Stimulated activated CD4-positive, alpha-beta T cell treated with anti-CD3 and anti-CD28 coated beads, Interleukin-4, amount 100 ng/mL, for 1 hour (primary cell): ENCODE measurements at places on chromosomes 3 and 15.

DNA sequence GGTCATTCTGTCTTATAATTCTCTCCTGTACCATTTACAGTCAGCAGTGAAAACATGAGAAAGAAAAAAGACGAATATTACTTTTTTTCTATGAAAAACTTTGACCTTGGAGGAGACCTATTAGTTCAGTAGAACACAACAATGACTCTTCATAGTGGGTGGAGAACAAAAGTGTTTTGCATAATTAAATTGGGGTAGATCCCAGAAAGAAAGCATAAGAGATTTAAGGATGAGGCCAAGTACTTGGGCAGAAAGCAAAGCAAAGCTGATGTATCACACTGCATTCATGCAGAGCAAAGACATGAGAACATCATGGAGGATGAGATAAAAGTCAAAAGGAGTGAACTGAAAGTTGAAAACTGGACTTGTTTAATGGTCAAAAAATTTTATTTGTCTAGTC lies 1273.4 kb downstream of the ROBO2 start:
- no peak for DNase-seq

GRCh38 chr15:85550283-85550682 lies 169.9 kb downstream of the AKAP13 start:
- DNase-seq: no peak

- DNase-seq: no peak
Observed at GRCh38 chr3:141233457-141234161, 2.0 kb downstream of the PXYLP1 start.

- no peak for DNase-seq
Observed at GRCh38 chr3:12046406-12046805, 42.2 kb downstream of the SYN2 start.

- DNase-seq: no peak
Observed at GRCh38 chr3:159922193-159922840, 66.3 kb upstream of the IL12A start.

- no peak for DNase-seq
Observed at GRCh38 chr3:48222616-48223513, at the start of gene CAMP. TSS of gene CAMP (plus strand) at chr3:48223495. CDS start at chr3:48223512, 17 bp downstream.

GRCh38 chr3:130935761-130936492 lies 42.0 kb downstream of the ATP2C1 start:
- no peak for DNase-seq

- DNase-seq: no peak
Observed at GRCh38 chr15:88661761-88662556, 23.1 kb downstream of the ISG20 start.

GRCh38 chr3:63857311-63857710 lies 6.3 kb downstream of the THOC7 start:
- no peak for DNase-seq

GRCh38 chr3:8020047-8020841 lies 481.4 kb upstream of the LMCD1 start:
- DNase-seq: no peak

- DNase-seq: no peak
Observed at GRCh38 chr3:30035935-30036567, 570.4 kb upstream of the TGFBR2 start.

DNA sequence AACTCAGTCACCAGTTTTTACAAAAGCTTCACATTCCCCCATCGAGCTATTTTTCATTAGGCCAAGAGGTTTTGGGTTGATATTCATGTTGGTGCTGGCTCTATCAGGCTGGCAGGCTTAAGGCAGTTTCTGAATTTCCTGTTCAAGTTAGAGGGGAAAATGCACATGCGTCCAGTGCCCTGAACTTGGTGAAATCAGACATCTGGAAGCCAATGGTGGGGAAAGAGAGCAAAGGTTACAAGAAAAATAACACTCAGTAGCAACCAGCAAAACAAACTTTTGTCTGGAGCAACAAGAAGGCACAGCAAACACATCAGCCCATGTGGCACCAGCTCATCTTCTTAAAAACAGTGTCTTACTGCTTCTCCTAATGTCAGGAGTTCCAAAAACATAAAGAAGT lies 155.6 kb upstream of the TSC22D2 start:
- no peak for DNase-seq

DNA sequence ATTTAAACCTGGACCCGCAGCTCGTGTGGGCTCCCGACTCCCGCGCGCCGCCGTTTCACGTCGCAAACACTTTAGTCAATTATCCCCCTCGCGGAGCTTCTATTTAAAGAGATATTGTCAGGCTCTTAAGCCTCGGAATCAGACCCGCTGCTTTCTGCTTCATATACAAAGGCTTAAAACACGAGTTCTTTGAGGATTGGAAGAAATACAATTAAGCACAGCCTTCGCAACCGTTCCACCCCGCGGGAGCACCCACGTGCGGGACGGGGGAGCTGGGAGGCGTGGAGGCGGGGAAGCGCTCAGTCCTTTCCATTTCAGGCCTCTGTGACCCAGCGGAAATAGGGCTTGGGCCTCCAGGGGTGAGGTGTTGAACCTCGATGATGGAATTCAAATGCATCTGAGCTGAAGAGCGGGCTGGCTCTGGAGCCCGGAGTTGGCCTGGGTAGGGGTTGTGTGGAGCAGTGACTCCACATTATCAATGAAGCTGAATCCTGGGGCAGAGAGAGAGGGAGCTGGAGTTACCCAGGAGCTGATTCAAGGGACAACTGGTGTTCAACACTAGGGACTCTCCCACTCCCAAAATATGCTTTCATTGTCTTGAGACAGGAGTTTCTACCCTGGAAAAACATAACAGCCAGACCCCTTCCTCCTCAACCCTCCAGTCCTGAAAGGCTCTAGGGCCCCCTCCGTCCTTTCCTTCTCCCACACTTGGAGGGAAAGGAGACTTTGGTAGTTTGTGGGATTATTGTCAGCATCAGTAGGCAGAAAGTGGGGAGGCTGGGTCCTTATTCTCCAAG lies 2.4 kb downstream of the ANKRD63 start:
- DNase-seq: no peak

GRCh38 chr3:13537909-13538296 lies 11.0 kb upstream of the FBLN2 start:
- no peak for DNase-seq

GRCh38 chr3:179558742-179559364 lies 3.9 kb upstream of the ACTL6A start:
- DNase-seq: peak; percentile 35

GRCh38 chr3:181578743-181579142 lies 133.0 kb upstream of the SOX2 start:
- DNase-seq: no peak

DNA sequence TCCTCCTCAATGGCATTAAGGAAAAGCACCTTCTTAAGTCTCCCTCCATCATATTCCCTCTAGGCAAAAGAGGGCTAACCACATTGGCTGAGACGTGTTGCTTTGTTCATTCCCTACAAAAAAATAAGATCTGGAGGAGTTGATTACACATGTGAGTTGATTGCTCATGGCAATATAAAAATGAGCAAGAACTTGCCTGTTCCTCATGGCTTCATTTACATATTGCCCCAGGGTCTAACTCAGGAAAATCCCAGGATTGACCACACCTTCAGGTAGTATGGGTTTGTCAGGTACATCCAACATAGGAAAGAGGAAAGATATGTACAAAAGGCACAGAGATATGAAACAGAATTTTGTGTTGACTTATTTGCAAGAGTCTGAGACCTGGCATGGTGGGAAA lies 35.5 kb downstream of the NFKBIZ start:
- DNase-seq: no peak

GRCh38 chr3:32455609-32456428 lies 46.8 kb downstream of the CMTM6 start:
- no peak for DNase-seq

- DNase-seq: no peak
Observed at GRCh38 chr15:49083401-49084284, 37.4 kb upstream of the SECISBP2L start.

GRCh38 chr3:37653466-37653865 lies 208.2 kb upstream of the CTDSPL start:
- no peak for DNase-seq

DNA sequence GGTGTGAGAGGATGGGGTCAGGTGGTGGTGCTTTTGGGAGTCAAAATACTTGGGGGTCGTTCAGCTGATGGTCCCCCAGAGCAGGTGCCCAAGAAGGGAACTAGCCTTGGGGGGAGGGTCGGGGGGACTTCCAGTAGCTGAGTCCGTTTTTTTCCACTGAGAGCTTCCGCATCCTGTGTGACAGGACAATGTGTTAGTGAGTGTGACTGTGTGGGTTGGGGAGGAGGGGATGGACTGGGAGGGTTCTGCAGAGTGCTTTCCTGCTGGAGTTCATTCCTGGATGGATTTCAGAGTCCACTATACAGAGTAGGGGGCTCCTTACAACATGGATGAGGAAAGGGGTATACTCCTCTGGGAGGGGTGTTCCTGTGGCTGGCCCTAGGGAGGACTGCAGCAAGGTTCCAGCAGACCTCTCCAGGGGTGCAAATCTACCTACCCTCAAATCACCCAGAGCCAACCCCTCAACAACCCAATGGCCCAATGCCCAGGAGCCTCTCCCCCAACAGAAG lies 601 bp upstream of the HYAL2 start:
- DNase-seq: no peak

GRCh38 chr3:192597506-192597905 lies 129.8 kb downstream of the FGF12 start:
- no peak for DNase-seq

GRCh38 chr3:106193876-106194275 lies 325.1 kb upstream of the CBLB start:
- DNase-seq: no peak

DNA sequence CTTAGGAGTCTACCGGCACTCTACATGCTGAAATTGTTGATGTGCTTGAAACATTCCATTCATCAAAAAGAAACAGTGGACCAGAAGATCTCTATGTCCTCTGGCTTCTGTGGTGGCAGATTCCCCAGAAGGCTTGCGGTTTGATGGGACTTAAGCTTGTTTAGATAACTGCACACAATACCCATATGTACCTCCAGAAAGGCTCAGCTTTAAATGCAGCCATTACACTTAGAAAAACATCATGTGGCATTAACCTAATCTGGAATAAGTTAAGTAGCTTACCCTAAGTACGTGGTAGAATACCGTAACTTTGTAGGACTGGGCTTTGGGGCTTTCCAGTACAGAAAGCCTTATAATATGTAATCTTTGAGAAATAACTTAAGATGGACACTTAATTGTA lies 187.3 kb downstream of the RBMS3 start:
- DNase-seq: no peak

DNA sequence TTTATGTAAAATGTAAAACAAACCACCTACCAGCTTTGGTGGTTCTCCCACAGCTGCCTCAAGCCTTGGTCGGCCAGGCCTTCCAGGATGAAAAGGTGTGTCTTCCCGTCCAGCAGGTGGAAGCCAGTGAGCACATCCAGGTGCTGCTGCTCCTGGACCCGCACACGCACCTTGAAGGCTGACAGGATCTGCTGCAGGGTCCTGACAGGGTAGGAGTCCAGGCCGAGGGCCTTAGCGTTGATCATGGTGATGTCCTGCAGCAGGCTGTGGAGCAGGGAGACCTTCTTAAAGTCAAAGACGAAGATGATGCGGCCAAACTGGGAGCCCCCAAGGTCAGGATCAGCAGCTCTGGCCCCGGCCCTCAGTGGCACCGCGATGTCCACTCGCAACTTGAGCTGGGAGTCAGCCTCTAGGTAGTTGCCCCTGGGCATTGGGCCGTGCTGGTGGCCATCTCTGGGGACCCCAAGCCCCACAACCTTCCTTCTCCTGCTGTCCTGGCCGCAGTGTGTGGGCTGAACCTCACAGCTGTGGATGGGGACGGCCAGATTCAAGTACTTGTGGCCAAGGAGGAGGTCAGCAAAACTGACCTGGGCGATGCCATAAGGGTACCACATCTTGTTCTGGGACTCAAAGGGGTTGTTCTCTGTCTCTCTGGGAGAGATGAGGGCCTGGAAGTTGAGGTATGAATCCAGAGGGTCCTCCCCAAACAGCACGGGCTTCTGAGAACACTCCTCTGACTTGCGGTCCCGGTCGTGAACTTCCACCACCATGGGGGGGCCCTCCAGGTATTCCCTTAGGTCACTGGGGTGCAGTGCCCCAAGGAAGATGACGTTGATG lies 48.6 kb downstream of the CFAP92 start:
- DNase-seq: no peak

GRCh38 chr15:38651328-38652038 lies 86.9 kb upstream of the RASGRP1 start:
- peak; percentile 45 for DNase-seq

DNA sequence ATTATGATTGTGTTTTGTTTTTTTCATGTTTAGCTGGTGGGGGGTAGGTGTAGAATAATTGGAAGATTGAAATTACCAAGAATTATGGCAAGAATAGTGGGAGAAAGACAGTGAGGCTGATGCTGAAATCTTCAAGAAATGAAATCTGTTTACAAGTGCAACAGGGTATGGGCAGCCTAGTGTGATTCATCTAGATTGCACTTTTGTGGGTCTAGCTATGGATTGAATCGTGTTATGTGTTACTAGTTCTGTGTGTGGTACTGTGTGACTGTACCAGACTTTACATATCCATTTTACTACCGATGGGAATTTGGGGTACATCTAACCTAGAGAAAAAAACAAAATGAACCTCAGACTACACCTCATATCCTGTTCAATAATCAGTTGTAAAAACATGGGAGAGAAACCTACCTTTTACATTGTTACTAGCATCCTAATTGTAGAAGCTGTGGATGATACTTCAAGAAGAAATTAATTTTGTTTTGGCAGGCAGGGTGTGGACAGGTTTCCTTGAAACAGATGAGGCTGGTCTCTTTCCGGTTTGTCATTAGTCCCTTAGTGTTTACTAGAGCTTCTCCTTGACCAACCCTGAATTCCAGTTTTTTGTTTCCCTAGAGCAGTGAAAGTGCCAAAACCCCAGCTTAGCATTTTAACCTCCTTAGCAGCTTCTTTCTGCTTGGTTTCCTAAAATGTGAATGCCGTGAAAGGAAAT lies 47.9 kb downstream of the OPA1 start:
- DNase-seq: no peak

DNA sequence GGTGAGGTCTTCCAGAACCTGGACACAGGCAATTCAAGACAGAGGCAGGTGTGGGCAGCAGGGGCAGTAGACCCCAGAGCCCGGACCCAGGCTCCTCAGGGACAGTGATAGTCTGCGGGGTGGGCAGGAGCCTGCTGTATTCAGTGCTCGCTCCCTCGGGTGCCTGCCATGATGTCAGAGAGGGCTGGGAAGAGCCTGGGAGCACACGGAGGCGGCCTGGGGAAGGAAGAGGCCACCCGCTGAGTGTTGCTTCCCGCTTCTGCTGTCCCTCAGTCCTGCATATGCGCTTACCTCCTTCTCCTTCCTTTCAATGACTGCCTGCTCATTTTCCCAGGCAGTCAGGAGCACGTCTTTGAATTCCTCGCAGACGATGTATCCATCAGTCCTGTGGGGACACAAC lies 22.8 kb downstream of the TMEM43 start:
- no peak for DNase-seq
